ENCODE measurements at places on chromosomes 11 and 22.

- peak; percentile 82 for DNase-seq
These were observed 75.7 kb downstream of the JRKL start for GRCh38 chr11:96465512-96465911.

DNA sequence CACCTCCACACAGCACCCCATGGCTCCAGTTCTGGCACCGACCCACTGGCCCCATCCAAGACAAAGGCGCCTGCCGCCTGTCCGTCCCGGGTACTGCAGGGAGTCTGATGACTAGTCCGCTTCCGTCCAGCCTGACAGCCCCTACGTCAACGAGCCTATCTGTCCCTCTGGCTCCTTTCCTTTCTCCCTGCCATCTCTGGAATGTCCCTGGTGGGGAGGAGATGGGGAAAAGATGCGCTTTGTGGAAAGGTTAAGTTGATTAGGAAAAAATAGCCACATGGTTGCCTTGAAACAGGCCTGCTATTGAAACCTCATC, 10.4 kb downstream of the PDGFB start:
- DNase-seq, result no peak

- no peak for DNase-seq
These were observed 126.1 kb downstream of the HIPK3 start for GRCh38 chr11:33383075-33383919.

DNA sequence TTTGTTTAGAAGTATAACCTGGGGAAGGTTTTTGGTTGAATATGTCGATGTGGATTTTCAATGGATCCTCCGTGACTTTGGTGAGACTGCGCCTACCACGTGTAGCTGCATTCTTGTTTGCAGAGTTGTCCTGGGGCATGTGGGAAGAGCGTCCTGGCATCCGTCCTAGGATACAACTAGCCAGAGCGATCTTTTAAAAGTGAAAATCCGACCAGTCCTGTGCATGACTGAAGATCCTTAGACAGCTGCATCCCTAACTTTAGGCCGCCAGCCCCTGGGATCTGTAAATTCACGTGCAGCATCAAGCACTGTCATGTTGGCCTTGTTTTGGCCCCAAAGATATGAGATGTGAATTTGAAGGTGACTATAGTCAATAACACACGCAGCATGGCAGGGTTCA, 22.4 kb upstream of the THY1 start:
- no peak for DNase-seq

DNA sequence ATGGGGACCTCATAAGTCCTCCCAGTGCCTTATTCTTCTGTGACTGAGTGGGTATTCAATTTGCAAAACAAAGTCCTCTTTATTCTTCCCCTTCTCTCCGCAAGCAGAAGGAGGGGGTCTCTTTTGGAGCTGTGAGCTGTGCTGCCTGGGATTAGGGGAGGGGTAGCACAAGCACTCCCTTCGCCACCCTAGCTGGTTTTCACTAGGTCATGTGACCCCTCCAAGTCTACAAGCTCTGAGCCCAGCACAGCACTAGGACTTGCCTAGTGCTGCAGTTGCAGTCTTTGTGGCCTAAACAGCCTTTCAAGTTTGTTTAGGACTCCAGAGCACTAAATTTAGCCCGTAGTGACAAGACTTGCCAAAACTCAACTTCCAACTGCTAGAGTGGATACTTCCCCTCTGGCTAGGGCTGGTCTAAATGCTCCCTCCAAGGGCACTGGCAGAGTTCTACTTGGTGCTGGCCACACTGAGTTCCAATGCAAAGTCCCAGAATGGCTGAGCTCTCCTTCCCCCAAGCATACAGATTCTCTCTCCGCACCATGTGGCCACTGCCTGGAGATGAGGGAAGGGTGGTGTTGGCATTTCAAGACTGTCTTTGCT, 25.4 kb downstream of the TAF1D start:
- DNase-seq, result no peak

DNA sequence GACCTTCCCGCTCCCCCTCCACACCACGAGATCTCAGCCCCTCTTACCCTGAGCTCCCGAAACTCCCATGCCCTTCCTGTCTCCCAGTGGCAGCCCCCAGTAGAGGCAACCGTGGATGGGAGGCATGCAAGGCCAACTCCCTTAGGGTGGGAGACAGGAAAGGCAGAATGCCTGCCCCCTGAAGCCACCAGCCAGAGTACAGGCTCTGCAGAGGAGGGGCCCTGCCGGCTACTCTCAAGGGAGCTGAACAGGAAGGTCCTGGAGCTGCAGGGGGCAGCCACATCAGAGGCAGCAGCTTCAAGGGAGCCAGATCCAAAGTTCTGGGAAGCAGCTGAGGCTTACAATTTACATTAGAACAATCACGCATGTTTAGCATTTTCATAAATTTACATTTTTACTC, 38.3 kb downstream of the PDE2A start:
- no peak for DNase-seq

DNA sequence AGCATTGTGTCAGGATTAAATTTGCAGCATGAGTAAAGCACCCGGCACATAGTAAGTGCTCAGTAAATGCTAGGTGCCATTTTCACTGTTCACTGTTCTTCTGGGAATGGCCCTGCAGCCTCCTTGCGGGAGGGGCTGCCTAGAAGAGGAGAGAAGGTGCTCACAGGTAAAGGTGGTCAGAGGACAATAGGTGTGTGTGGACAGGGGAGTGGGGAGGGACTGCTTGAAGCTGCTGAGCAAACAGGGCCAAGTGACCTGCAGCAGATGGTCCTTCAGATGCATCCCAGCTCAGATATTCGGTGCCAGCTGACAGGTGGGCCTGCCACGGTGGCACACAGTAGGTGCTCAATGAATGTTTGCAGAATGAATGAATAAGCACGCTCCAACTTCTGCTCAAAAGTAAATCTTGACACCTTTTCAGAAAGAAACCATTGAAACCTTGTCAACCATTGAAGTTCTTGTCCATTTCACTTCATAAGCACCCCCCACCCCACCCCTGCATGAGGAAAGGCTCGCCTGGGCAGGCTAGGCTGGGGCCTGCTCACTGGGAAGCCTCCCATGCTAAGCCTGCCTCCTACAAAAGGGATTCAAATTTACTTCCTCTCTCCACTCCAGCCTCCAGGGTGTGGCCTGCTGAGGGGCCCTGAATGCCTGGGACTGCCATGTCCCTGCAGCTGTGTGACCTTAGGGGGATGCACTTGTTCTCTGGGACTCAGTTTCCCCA, 1.6 kb downstream of the KIAA0930 start:
- DNase-seq, result no peak

DNA sequence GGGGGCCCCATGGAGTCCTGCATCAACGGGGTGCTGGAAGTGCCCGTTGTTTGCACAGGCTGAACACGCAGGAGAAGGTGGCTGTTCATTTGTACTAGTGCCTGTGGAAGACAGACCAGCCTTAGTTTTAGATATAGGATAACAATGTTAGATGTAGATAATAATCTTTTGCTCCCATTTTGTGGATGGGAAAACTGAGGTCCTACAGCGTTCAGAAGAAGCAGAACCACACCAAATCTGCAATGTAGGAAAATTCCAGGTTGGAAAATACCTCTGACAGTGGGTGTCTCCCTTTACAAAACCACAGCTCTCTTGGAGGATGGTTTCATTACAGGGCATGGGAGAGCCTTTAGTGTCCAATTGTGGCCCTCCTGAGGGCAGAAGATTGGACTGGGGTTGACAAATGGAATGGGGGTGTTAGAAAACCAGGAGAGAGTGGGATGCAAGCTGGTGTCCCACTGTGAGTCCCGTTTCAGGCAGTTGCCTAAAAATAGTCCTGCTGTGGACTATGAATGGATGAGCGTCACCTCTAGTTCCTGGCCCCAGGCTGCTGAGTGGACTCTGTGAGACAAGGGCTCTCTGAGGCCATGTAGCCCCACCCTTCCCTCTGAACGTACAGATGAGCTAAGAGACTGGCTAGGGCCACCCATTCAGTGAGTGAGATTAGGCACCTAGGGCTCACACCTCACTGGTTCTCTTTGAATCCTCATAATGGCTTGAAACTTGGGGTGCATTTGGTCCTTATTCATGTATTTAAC, 508.8 kb downstream of the MN1 start:
- no peak for DNase-seq

DNA sequence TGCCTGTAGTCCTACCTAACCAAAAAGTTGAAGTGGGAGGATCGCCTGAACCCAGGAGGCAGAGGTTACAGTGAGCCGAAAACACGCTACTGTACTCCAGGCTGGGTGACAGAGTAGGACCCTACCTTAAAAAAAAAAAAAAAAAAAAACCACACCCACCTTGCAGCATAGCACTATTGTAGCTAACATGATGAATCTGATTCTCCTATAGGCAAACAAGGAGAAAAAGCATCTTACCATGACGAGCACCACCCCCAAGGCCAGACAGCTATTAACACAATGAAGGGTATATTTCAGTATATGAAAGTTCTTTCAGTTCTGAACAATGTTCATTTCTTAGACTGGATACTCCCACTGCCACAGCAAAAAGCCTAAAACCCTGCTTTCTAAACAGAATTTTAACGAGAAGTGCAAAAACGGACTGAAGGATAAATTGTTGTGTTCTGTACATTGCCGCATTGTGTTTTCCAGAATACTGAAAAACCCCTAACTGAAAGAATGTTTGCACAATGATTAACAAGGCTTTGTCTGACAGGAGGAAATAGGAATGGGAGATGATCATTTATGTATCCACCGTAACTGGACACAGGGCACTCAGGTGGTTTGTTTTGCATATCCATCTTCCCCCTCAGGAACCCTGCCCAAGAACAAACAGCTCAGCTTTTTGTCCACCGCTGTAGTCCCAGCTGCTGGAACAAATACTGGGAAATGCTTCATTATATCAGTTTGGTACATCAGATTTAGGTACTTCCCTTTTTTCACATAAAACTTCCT, 8.9 kb downstream of the PISD start:
- DNase-seq, result no peak

DNA sequence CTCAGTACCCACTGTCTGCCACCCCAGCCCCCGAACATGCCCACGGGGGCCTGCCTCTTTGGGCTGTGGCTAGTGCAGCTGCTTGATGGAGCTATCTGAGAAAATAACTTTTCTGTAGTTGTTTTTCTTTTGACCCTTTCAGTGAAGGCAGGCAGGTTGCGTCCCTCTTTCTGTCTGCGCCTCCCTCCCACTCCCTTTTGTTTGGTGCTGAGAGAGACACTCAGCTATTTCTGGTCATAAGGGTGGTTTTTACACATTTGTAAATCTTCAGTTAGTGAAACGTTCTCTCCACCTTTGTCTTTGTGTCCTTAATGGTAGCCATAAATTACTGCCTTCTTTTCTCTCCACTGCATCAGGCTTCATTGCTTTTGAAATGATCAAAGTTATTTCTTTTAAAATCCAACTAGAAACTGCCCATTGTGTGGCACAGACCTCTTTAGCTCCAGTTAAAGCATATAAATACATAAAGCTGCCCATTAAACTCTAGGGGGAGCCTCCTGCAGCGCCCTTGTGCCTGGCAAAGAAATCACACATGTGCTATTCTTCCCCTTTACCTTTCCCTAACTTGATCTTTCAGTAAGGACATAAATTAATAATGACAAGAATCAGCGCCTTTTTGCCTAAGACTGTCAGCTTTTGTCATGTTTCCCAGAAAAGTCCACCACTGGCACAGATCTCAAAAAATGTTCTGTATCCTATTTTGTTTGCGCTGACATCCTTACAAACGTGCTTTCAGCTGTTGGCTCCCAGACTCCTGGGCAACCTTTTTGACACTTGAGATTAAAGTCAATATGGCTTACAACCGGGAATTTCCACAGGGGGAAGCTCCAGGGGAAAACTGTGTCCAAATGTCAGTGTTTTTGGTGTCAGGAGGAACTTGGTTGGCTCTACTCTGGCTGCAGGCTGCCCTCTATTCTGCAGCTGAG, 1.7 kb upstream of the SCUBE2 start:
- DNase-seq, result no peak

GRCh38 chr22:50102946-50103345, 13.1 kb downstream of the MOV10L1 start:
- DNase-seq, result peak; percentile 3

GRCh38 chr11:88307749-88308425, 29.6 kb downstream of the CTSC start:
- DNase-seq, result no peak

- DNase-seq, result peak; percentile 52
These were observed 29.0 kb upstream of the API5 start for GRCh38 chr11:43282607-43283440.

GRCh38 chr11:85123752-85124231, 503.4 kb downstream of the DLG2 start:
- DNase-seq, result no peak

DNA sequence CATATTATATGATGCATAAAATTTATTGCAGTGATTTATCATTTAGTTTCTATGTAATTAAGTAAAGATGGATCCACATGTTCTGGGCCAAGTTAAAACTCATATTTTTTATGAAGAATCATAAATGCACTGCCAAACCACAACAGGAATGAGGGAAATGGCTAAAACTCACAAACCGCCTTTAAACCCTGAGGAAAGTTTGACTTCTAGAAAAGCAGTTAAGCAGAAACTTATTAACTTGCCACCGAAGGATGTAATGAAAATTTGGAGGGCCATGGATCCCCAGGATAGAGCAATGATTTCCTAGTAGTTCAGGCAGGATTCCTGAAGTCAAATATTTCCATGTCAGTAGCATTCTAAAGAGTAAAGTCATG, 218.3 kb upstream of the CTSC start:
- DNase-seq, result no peak

DNA sequence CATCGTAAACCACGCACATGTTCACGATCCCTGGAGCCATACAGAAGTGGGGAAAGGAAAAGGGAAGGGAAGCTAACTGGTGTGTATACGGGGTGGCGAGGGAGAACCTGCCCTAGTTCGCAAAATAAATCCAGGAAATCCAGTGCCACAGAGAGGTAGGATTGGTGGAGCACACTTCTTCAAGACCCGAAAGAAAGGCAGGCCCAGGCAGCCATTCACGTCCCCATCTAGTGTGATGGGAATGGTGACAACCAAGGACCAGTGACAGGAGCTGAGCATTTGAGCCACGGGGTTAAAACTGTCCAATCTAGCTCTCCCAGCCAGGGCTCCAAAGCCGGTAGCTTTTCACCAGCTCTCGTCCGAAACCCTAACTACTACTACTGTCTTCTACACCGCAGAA, 53.7 kb downstream of the IGSF9B start:
- DNase-seq, result no peak

DNA sequence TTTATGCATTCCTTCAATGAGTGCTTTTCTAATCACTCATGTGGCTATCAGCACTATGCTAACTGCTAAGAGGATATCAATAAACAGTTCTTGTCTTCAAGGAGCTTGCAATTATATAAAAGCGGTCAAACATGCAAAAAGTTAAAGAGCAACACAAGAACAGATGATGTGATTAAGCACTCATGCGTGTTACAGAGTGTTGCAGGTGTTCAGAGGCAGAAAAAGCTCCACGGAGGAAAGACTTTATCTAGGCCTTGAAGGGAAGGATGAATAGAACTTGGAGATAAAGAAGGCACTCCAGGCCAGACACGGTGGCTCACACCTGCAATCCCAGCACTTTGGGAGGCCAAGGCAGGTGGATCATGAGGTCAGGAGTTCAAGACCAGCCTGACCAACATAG, 13.6 kb downstream of the CD3E start:
- no peak for DNase-seq

- DNase-seq, result no peak
These were observed 39.4 kb downstream of the ABTB2 start for GRCh38 chr11:34318111-34319037.

All from NCI-H1105 treated with DMSO at 0.1 percent for 48 hours (cell line).